Naive thymus-derived CD4-positive, alpha-beta T cell (primary cell): ENCODE measurements at places on chromosomes 3 and 15.

DNA sequence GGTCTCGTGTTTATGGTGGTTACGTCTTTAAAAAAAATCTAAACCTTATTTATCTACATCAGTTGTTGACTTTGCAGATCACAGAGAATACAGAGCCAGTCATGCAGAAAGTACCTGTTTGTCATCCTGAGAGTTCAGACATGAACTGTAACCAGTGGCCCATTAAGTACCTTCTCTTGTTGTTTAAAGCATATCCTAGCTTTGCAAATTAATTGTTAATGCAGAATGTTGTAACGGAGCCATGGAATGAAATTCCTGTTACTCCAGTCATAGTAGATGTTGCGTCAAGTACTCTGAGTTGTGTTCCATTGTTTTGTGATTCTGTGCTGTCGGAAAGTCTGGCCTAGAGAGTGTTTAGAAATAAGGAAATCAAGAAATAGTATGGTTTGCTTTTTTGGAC, 205.2 kb downstream of the RBMS3 start:
- no peak for DNase-seq

GRCh38 chr3:78690766-78691165, 1077.0 kb downstream of the ROBO1 start:
- DNase-seq = no peak

DNA sequence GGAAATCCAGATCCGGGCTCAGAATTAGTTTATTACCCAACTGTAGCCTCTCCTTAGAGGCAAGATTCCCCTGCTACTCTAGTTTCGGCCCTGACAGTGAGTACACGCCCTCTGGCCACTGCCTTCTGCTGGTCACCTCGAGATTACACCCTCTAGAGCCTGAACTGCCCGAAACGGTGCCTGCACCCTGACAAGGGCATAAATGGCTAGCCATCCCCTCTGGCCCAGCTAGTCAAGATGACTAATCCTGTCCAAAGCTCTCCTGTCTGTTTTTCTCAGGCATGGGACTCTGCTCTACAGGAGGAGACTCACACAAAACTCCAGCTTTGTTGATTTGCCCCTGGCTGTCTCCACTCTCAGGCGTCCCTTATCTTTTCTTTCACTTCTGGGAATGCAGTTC, 150.5 kb upstream of the UBE2E2 start:
- DNase-seq = no peak

DNA sequence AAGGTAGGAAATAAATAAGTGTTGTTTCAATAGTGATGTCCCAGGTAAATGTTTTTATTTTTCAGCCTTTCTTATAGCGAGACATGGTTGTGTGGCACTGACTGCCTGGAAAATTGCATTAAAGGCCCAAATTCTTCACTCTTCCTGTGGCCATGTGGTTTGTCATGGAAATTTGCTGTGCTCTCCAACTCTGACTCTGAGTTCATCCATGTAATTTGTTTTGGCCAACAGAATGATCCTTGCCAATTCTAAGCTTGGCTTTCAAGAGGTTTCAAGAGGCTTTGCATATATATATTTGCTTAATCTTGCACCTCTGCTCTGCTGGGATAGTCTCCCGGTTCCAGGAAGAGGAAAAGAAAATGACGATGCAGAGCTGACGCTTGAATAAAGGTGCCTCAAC, 107.5 kb upstream of the ARHGEF26 start:
- no peak for DNase-seq

DNA sequence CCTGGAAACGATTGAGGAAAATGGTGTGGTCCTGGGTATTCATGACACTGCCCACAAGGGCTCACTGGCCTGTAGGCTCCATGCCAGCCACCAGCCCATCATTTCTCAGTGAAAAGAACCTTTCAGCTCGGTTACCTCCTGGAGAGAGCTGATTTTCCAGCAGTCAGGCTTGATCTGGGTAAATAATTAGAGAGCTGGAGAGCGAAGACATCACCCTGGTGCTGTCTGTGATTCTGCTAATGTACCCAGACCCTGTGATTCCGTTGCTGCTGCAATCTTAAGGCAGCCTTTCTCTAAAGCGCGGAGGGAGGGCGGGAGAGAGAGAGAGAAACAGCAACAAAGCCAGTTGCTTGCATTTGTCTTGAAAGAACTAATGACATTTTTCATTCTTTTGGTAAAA, 221.9 kb upstream of the TOPAZ1 start:
- DNase-seq = no peak

DNA sequence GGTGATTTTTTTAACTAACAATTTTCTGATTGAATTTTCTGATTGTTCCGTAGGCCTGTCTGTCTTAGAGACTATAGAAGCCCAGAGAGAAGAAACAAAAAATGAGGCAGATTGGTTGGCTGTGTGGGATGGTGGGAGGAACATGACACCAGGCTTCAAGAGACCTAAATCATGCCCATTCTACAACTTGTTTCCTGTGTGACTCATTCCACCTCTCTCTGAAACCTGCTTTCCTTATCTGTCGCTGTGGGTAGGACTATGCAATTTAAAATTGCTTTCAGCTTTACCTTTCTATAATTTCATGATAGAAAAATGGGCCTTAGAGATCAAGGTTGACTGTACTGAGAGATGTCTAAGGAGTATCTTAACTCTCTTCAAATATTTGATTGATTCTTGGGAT, 44.5 kb downstream of the OXNAD1 start:
- DNase-seq = peak; percentile 75

GRCh38 chr3:53187430-53187829, 26.4 kb downstream of the PRKCD start:
- DNase-seq = no peak

GRCh38 chr3:188542196-188542595, 388.2 kb downstream of the LPP start:
- DNase-seq = no peak

DNA sequence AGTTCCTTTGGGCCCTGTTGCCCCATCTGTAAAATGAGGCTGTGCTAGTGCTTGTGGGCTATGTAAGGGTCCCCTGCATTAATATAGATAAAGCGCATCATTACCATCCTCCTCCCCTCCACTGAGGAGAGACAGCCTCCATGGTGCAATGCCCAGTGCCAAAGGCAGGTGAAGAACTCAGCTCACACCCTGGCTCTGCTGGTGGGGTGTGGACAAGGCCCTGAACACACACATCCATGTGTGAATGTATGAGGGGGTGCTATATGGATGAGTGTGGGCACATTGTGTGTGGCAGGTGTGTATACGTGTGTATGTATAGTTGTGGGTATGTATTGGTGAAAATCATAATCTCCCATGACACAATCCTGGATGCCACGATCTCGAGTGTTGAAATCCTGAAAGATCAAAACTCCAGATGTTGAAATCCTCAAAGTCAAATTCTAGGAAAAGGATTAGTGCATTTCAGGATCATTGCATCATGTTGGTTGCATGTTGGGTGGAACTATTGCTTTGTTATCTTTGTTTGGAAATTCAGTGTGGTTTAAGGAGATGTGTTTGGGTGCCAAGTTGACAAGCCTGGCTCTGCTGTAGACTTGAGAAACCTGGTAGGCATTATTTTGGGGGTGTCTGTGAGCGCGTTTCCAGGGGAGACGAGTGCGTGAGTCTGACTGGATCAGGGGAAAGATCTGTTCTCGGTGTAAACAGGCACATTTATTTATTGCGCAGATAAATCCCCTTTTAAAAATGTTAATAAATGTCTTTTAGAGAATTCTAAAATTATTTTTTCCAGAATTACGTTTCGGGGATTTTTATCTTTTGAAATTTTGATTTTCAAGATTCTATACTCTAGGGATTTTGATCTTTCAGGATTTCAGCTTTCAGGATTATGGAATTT, 42.0 kb upstream of the SEC61A1 start:
- DNase-seq = no peak

DNA sequence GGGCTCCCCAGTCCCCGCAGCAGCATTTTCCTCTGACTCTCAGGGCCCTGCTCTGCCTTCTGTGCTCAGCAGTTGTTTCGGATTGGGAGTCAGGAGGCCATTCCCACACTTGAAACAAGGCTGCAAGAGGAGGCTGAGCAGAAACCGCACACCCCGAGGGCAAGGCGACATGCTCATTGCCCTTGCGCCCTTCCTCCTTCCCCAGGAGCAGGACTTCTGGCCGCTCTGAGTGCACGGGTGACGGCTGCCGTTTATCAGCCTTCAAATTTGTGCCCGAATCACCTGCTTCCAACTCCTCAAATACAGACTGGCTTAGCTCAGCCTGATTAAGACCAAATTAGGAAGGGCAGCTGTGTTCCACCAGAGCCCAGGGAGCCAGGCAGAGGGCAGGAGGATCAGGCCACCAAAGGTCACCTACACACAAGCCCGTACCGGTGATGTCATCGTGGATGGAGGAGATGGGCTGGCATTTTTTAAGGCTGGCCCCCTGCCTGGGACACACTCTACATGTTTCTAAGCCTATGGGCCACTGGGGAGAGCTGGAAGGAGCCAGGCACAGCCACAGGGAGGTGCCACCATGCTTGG, 38.1 kb downstream of the TM2D3 start:
- no peak for DNase-seq

- DNase-seq = no peak
These were observed 113.5 kb downstream of the FNDC3B start for GRCh38 chr3:172152874-172153273.

GRCh38 chr3:49756036-49756435, 30.3 kb downstream of the IP6K1 start:
- no peak for DNase-seq

DNA sequence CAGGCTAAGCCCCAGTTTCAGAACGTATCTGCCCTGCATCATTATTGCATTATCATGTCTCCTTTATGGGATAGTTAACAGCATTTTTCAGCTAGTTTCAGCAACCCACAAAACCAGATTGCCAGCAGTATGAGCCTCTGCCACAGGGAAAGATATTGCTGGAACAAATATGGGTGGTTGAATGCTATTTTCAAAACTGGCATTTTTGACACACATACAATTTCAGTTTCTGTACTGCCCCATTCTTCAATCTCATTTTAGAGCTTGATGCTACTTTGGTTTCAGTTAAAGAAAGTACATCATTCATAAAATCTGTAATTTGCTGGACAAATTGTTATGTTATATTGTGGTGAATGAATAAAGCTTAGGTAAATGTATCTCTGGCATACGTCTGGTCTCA, 1037.5 kb downstream of the NAALADL2 start:
- no peak for DNase-seq

DNA sequence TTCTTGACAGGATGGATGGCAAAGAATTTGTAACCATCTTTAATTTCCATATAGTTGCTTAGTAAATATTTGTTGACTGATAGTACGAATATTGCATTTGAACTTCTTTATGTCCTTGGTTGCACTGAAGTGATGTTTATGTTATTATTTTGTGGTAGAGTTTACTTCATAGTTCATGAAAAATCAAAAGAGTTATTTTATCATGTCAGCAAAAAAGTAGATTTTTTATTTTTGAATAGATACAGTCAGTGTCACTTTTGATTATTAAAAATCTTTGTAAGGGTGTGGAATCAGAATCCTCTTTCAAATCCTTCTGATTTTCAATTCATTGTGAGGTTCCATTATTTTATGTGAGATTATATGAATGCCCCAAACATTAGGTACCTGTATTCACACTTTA, 35.0 kb downstream of the FILIP1L start:
- DNase-seq = no peak

DNA sequence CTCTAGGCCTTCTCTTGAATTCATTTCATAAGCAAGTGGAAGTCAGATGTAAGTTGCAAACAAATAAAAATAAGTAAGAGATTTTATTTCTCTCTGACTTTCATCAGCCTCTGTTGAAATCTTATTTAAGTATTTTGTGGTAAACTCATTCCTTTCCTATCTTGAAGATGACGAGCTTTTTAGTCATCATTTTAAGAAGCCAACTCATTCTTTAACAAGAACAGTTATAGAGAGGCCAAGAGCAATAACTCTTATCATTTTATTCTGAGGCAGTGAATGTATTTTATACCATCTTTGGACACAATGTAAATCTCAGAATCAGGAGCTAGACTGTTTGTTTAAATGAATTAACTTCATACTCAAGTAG, 147.5 kb upstream of the MBNL1 start:
- no peak for DNase-seq

GRCh38 chr15:57537072-57537471, 54.6 kb upstream of the MYZAP start:
- no peak for DNase-seq

DNA sequence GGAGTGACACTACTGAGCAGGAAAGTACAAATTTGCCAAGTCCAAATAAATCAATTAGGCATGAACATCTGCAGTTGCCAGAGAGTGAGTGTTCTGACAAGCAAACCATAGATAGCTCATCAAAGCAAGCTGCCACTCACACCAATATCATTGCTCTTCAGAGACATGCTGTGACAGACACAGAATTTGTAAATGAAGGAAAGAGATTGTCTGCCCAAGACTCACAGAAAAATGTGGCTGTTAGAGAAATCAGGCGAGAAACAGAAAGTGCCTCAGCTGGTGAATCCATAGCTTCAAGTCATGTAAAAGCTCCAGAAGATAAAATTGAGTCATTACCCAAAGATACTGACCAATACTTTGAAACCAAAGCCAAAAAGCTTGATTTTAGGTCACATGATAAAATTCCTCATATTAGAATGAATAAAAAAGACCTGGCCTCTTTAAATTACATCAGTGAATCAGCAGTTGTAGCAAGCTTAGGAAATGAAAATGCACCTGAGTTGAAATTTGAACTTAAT, 50.8 kb downstream of the CRYBG3 start:
- no peak for DNase-seq

DNA sequence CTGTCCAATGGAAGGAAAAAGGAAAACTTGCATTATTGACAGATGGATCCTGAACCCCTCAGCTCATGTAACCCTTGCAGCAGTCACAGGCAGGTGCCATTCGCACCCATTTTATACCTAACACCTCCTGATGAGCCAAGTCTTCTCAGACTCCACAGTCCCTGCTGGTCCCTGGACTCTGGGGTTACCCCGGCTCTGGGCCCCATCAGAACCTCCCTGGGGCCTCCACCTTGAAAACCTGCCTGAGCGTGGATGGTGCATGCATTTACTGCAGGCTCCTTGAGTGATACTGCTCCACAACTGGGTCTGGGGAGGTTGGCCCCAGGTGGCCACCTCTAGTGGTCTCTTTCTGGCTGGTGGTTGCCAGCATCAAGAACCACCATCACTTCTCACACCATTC, 15.9 kb upstream of the DOCK3 start:
- no peak for DNase-seq

DNA sequence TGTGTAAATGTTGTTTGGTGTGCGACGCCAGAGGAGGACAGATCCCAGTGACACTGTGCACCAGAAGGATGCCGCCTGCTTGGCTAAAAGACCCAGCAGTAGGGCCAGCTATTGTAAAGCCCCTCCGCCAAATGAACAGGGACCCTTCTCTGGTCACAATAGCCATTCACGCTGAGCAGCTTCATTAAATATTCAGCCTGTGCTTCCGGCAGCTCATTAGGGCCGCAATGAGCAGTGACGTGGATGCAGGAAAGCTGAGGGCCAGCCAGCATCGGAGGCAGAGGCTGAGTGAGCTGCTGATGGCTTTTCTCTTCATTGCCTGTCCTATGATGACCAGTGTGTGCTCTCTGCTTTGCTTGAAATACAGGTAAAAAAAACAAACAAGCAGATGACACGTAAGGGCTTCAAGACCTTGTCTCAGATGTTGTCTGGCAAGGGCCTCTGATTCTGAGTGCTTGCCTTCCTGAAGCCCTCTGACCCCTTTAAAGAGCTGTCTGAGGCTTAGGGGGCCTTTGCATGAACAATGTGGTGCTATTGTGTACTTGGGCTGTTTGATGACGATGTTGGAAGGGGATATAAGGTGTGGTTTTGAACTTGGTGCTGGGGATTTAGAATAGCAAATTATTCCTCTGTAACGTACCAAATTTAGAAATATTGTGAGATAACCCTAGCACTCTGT, 130.4 kb downstream of the FEZF2 start:
- DNase-seq = no peak
